ENCODE measurements at places on chromosomes 13 and 19.

DNA sequence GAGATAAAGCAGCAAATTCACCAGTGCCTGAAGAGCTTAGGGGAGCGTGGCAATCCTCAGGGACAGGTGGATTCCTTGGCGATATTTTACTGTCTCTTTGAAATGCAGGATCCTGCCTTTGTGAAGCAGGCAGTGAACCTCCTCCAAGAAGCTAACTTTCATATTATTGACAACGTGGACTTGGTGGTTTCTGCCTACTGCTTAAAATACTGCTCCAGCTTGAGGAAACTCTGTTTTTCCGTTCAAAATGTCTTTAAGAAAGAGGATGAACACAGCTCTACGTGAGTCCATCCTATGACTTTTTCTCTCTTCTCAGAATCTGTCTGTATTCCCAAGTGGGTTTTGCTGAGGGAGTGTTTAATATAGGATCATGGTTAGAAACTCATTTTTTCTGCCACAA lies 22.6 kb downstream of the NLRP4 start:
- DNase-seq, result no peak

DNA sequence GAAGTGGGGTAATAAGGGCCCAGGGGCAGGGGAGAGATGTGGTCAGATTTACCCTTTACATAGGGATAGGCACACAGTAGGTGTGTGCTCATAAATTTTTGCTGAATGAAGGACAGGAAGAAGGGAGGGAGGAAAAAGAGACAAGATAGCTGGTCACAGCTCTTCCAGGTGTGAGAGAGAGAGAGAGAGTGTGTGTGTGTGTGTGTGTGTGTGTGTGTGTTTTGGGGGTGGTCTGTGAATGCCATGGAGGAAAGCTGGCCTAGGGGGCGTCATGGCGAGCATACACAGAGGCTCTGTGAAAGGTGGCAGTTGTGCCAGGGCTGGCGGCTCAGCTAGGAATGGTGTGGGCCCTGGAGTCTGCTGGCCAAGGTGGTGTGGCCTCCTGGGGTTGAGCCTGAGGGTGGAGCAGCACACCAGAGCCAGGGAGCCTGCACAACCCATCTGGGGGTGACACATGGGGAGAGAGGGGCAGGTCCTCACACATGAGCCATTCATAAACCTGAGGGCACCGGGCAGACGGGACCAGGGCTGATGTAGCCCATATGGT lies 6.0 kb upstream of the PRX start:
- no peak for DNase-seq

DNA sequence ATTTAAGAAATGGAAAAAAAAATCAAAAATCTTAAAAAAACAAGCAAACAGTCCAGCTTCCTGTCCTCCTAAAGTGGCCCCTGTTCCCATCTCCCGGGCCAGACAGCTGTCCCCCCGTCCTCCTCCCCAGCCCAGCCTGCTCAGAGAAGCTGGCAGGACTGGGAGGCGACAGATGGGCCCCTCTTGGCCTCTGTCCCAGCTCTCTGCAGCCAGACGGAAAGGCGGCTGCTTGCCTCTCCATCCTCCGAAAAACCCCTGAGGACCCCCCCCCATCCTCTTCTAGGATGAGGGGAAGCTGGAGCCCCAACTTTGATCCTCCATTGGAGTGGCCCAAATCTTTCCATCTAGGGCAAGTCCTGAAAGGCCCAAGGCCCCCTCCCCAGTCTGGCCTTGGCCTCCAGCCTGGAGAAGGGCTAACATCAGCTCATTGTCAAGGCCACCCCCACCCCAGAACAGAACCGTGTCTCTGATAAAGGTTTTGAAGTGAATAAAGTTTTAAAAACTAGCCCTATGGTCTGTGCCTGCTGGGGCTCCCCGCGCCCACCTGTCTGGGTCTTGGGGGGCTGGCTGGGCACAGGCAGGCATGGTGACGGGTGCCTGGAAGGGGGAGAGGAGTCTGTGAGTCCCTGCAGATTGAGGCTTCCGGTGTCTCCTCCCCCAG lies 3.8 kb downstream of the GADD45GIP1 start:
- DNase-seq, result no peak

- DNase-seq, result no peak
Observed at GRCh38 chr13:80180740-80181355, 160.1 kb downstream of the SPRY2 start.

- DNase-seq, result no peak
Observed at GRCh38 chr19:37221136-37221535, 3.1 kb downstream of the ZNF383 start.

GRCh38 chr19:49398001-49398615 lies 10.1 kb downstream of the KASH5 start:
- no peak for DNase-seq

DNA sequence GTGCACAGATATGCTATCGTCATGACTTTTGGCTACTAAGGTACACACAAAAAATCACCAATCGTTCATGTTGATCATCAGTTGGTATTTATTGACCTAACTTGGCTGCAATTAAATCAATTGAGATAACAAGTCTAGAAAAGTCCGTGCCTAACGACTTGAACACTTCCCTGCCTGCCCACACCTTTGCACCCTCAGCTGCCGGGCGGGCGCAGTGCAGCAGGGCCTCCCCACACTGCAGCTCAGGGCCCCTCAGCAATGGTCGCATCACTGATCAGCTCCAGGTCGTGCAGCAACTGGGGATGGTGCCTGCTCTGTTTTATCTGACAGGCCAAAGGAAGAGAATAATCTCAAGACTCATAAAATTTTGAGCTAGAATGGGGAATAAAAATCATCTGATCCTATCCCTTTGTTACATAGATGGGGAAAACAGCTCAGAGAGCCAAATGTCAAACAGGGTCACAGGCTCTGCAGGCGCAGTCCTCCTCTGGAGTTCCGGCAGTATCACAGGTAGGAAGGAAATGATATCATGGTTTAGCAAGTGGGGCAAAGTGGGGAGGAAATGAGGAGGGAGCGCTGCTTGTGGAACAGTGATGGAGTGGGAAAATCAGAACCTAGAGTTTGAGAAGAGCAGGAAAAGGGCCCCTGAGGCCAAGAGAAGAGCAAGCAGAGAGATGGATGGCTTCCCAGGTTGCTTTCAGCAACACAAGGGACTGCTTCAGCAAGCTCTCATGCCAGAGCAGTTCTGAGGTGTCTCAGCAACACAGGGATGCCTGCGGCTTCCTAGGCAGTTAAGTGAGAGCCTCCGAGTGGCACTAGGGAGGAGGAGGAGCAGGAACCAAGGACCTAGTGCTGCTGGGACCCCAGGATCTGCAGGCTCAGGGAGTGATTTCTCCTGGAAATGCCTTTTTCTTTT lies 57.5 kb downstream of the SLC7A1 start:
- no peak for DNase-seq

DNA sequence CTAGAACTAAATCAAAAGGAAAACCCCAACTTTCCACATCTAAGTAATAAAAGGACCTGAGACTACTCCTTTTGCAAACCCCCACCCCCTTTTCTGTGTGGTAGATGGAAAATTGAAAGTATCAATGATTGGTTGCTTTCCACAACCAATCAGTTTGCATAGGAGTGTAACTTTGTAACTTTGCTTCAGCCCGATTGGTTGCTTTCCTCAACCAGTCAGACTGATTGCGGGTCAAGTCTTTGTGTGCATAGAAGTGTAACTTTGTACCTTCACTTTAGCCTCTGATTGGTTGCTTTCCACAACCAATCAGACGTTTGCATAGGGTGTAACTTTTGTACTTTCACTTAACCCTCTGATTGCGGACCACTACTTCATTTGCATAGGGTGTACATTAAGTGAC lies 8.0 kb upstream of the B3GLCT start:
- DNase-seq, result no peak

All from effector CD4-positive, alpha-beta T cell (primary cell).